Substantia nigra (tissue), 51 donors: ENCODE measurements at places on chromosomes 7 and 10.

DNA sequence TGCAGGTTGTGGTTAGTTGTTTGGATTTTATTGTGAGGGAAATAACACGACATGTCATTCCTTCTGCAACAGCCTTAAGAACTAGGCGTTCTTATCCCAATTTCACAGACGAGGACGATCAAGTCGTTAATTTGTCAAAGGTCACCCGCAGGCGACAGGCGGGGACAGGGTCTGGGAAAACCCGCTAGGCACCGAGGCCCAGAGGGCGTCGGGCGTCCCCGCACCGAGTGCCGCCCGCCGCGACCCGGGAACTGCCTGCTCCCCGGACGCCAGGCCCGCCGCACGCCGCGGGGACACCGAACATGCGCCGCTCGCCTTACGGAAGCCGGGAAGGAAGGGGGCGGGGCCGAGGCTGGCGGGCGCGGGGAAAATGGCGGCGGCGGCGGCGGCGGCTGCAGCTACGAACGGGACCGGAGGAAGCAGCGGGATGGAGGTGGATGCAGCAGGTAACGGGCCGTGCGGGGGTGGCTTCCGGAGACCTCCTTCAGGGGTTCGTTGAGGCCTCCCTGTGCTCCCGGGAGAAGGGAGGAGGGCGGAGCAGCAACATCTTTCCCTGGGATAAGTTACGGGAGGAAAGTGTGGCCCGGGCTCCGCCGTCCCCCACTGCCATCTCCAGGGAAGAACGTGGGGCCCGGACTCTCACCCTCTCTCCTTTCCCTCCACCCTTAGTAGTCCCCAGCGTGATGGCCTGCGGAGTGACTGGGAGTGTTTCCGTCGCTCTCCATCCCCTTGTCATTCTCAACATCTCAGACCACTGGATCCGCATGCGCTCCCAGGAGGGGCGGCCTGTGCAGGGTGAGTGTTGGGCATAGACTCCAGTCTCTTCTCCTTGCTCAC lies at the start of gene COPS6:
COPS6 (plus strand) TSS at position 349 of the 837 bp plus-strand sequence; CDS start at position 371, 22 bp downstream.
- peak; percentile 78 for DNase-seq

GRCh38 chr10:10397906-10398305 lies 619.8 kb upstream of the CELF2 start:
- DNase-seq: no peak

DNA sequence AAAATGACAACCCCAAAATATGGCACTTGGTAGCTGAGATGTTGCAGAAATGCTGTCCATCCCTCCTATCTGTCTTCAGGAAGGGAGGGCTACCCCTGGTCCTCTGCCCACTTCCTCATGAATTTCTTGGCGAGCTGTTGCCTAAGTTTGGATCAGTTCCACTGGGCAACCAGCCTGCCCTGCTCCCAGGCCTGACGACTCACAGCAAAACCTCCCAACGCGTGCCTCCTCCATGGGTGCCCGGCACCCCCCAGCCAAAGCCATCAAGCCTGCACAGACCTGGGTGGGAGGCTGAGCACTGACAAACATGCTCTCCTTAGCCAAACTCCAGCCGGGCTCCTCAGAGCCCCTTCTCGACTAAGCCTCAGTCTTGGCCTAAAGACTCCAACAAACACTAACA lies 8.9 kb downstream of the VSTM4 start:
- peak; percentile 31 for DNase-seq

DNA sequence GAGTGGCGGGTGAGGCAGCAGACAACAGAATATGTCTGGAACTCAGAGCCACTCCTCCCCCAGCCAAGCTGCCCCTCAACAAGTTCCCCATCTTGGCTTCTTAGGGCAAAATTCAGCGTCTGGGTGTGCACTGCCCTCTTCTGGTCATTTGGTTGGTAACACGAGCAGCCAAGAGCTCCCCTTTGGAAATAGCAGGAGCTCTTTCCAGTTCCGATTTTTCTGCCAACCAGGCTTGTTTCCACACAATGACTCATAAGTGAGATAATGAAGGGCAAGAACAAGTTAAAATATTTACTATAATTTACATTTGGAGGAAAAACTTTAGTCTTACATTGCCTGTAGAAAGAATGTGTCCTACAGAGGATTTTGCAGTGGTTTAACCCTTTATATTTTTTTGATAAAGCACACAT lies 70.5 kb downstream of the ADCYAP1R1 start:
- peak; percentile 56 for DNase-seq

DNA sequence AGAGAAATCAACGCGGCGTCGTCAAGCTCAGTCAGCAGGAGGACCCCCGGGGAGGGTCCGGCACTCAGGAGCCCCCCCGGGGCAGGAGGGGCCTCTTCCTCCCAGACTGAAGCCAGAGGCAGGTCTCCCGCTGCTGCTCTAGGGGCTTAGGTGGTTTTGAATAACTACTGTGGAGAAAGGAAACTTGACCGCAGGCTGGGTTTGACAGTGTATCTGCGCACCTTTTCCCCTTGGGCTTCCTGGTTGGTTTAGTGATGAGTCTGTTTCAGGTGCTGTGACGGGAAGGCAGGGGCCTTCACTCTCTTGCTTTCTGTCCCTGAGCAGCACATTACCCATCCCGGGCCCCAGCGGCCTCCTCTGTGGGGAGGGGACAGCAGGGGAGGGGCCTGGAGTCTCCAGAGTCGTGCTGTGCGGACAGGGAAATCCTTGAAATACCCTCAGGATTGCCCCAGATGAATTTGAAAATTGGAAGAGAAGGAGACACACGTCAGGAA lies 262.2 kb downstream of the ADARB2 start:
- DNase-seq: no peak

DNA sequence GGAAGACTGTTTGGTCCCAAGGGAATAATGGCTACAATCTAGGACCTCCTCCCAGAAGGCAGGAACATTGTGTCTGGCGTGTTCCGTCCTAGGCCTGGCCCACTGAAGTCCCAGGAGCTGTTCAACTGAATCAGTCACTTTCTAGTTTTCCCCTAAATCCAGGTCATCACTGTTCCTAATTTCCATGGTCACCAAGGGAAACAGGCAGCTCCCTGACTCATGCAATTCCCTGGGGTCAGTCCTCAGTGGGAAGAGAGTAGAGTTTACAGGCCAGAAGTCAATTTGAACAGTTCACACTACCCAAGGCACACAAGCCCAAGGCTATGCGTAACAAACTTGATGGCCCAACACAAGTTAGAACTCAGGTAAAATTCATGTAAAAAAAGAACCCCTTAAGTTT lies 44.0 kb downstream of the CREB3L2 start:
- DNase-seq: no peak

- no peak for DNase-seq
Observed at GRCh38 chr10:68735119-68735518, 14.1 kb downstream of the CCAR1 start.

DNA sequence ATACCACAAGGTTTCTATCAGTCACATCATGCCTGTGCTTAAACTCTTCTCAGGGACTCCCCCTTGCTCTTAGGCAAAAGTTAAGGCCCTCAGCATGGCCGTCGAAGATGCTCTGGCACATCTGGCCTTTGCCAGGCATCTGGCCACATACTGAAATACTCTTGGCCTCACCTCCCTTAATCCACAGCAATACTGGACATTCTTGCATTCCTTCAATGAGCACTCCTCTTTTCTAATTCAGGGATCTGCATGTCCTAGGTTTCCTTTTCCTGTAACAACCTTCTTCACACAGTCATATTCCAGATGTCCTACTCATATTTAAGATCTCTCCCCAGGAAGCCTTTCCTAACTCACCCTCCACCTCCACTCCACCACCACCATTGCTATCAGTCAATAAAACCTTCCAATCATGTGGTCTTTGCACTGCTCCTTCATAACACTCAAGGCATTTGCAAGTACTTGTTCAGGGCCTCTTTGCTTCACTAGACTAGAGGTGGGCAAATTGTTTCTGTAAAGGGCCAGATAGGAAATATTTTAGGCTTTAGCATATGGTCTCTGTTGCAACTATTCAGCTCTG lies 216.6 kb downstream of the KCNMA1 start:
- no peak for DNase-seq

DNA sequence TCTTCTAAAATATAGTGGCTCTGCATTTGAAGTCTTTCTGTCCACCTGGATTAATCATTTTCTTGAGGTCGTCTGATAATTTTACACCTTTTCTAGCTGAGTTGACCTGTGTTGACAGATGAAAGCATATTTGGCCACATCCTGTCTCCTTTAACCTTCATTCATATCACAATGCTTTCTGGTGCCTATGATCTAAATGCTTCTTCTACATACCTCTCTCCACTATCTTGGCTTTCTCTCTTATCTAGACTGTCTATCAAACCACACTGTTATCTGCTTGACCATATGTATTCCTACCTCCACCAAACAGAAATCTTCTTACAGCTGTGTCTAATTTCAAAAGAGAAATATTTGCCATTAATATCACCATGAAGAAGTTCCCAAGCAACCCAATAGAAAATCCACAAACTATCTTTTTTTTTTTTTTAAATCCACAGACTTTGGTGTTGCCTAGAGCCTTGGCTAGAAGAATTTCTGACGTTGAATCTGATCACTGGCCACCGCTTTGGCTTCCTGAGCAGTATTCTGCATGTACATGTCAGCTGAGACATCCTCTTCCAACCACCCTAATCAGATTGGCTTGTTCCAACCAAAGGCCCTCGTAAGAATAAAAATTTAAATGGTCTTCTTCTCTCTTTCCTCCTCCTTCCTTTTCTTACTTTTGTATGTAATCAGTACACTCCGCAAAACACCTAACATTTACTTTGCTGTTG lies 66.3 kb upstream of the SP4 start:
- DNase-seq: no peak

- DNase-seq: no peak
Observed at GRCh38 chr7:158865462-158865922, 9.1 kb downstream of the DYNC2I1 start.

GRCh38 chr7:35036361-35037171 lies 719 bp downstream of the DPY19L1 start:
- DNase-seq: peak; percentile 55

GRCh38 chr7:8481752-8482446 lies 48.5 kb downstream of the NXPH1 start:
- DNase-seq: no peak

- DNase-seq: no peak
Observed at GRCh38 chr7:27714831-27715444, 25.0 kb upstream of the TAX1BP1 start.

DNA sequence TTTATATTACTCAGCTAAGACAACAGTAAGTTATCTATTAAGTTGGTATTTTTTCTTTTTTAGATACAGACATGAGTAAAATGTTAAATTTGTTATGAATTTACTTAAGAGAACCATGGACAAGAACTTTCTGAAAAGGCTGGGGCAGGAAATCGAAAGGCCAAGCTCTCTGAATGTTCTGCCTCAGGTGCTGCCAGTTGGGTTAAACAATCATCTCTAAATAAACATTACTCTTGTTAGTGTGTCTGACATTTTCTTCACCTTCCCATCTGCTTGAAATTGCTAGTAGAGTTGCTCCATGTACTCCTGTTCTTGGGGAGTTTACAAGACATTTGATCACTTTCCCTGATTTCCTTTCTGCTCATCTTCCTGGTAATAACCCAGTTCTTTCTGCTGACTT lies 87.5 kb downstream of the ANKRD7 start:
- no peak for DNase-seq

DNA sequence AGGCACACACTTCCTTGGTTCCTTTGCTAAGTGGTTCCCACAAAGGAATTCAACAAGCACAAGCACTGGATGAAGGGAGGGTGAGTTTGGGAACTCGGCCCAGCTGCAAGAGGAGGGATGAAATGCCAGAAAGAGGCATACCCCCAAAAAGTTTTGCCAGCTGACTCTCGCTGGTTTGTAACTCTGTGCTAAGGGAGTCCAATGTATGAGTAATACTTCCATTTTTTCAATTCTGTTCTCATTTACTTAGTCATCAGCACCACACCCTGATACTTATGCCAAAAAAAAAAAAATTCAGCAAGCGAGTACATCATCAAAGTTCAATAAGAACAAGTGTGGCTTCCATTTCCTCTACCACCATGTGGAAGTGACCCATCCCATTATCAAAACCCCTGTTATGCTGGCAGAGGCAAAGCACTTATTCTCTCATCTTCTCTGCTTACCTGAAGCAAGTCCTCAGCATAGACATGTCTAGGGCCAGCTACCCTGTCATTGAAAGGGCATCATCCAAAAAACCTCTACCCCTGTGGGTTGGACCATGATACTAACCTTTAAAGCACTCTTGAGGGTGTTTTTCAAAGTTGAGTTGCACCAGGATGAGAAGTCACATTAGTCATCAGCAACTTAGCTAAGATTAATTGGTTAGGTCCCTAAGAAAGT lies 6.9 kb upstream of the HYCC1 start:
- DNase-seq: no peak

DNA sequence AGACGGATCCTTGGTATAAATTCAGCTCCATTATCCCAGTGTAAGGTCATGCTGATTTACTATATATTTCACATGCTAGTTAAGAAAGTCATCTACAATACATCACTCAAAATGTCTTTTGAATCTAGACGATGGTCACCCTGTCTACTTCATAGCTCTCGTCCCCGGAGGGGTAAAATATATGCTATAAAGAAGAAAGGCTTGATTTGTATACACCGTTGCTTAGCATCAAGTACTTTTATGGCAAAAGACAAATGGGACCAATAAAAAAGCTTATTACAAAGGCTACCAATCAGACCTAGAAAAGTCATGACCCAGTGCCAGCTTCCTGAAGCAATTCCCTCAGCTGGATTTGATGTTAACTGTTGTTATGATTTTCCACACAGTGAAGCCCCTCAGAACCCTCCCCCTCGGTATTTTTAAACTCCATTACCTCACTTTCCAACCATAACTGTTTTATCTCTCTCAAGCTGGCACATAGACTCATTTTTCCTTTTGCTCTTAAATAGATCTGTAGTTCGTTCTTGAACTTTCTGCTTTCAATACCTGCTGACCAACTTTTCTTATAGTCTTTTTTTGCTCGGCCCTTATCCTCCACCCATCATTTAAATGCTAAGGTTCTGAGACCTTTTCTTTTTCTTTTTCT lies 104.9 kb downstream of the DOCK4 start:
- no peak for DNase-seq

DNA sequence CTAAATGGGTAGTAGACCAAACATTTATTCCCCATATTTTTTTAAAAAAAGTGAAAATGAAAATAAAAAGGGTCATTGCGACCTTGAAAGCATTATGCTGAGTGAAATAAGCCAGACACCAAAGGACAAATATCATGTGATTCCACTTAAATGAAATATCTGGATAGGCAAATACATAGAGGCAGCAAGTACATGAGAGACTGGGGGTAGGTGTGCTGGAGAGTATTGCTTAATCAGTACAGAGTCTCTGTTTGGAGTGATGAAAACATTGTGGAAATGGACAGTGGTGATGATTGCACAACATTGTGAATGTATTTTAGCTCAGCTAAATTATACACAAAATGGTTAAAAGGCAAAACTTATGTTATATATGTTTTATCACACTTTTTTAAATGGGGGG lies 169.4 kb downstream of the AKR1D1 start:
- no peak for DNase-seq

GRCh38 chr7:38190011-38190410 lies 12.0 kb downstream of the STARD3NL start:
- DNase-seq: no peak

GRCh38 chr10:71159892-71160291 lies 52.5 kb upstream of the UNC5B start:
- DNase-seq: no peak

- no peak for DNase-seq
Observed at GRCh38 chr10:89783406-89783805, 82.0 kb downstream of the KIF20B start.
